ENCODE measurements at places on chromosomes 2 and 18.

- DNase-seq = no peak
These were observed 57.7 kb downstream of the CENPO start for GRCh38 chr2:24850944-24851343.

DNA sequence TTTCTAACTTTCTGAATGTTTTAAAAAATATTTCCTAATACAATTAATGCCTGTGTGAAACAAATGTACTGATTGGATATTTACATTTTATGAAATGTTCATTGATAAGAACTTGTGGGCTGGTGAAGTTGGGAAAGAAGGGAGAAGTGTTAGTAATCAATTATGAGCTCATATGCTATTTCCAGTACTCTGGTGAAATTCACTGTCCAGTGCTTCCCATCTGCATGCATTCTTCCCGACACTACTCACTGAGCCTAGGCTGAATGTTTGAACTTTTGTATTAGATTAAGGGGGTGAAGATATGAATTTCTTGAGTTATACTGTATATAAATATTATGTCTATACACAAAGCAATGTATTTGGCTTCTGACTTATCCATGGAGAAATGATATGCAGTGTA, 36.0 kb downstream of the SKA1 start:
- no peak for DNase-seq

GRCh38 chr2:123913143-123913735, 111.8 kb upstream of the CNTNAP5 start:
- no peak for DNase-seq

DNA sequence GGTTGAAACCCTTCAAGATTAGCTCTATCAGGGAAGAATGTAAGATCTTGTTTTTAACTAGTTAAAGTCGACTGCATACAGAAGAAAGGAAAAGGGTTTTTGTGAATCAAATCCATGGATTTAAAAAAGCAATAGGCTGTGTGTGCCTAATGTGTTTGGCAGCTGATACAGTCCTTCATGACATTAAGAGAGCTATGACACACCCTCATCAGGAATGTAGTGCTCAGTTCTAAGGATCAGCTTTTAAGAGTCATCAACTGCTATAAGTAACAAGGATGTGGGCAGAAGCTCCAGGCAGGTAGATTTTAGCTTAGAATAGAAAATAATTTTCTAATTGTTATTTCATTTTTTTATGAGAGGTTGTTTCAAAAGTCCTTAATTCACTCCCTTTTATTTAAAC, 52.9 kb downstream of the PPP1R1C start:
- no peak for DNase-seq

DNA sequence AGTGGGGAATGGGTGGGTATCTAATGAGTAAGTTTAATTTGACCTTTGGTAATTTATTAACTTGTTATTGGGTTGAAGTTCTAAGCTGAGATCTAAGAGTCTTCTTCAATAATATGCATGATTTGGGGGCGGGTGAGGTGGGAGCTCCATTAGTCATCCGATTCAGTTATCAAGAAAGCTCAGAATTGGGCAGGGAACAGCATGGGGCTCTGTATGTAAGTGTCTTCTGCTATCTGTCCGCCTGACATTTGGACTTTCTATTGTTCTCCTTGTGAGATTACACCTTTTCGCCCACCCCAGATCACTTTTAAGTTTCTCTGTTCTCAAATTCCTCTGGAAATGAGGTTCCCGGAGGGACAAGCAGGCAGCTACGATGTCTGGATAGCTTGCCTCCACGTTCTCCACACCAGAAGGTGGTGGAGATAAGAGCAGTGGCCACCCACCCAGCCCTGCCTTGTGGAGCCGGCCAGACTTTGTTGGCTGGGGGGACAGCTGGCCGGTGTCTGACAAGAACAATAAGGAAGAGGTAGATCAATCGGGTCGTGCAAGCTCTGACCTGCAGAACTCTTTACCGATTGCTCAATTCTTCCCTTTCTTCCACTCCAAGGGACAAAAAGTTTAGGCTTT, 75.5 kb upstream of the GATA6 start:
- no peak for DNase-seq

DNA sequence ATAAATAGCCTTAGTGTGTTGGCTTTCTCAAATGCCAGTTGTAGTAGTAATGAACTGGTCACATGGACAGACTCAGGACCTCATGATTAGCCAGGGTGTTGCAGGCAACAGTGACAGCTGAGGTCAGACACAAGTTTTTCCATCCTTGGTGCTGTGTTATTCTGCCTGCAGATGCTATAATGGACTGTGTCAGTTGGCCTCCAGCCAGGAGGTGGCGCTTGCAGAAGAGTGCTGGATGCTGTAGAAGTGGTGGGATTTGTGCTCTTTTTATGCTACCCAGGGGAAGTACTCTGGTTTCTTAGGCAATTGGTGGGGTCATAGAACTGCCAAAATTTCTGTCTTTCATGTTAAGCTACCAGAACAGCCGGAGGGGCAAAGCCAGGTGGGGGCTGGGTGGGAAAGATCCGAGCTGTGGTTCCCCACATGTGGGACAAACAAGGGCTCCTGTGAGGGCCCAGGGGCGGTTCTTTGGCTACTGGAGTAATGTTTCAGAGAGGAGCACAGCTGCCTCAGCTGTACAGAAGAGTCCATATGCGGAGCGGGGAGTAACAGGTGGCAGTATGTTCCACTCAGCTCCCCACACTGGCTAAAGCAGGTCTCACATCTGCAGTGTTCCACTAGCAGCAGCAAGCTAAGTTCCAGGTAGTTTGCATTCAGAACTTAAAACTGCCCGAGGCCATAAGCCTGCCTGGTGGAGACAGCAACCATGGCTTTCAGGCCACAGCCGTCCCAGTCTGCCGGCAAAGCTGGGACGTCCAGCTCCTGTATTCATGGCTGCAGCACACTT, 104.4 kb downstream of the GULP1 start:
- no peak for DNase-seq

- DNase-seq = no peak
These were observed 89.9 kb downstream of the INHBB start for GRCh38 chr2:120435671-120436459.
